Type B pancreatic cell (in vitro differentiated cells): ENCODE measurements at places on chromosomes 3 and 15. TPM values are rescaled to one million over a fixed set of nuclear protein-coding genes. Genes with fewer than 3 reads are reported as not detected.

DNA sequence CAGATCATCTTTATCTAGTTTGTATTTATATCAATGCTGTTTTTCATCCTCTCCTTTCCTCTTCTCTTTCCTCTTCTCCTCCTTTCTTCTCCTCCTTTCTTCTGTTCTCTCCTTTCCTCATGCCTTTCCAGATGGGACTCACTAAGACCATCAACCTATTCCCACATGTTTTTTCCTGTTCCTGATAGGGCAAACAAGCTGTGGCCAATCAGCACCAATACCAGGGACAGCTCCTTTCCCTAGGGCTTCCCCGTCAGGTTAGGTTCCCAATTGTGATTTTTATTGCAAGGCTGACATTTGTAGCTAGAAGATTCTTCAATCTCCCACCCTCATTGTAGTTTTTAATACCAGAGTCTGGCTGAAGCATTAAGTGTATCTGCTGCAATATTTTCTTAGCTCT is 76.3 kb upstream of the COL8A1 start:
- DNase-seq = no peak

DNA sequence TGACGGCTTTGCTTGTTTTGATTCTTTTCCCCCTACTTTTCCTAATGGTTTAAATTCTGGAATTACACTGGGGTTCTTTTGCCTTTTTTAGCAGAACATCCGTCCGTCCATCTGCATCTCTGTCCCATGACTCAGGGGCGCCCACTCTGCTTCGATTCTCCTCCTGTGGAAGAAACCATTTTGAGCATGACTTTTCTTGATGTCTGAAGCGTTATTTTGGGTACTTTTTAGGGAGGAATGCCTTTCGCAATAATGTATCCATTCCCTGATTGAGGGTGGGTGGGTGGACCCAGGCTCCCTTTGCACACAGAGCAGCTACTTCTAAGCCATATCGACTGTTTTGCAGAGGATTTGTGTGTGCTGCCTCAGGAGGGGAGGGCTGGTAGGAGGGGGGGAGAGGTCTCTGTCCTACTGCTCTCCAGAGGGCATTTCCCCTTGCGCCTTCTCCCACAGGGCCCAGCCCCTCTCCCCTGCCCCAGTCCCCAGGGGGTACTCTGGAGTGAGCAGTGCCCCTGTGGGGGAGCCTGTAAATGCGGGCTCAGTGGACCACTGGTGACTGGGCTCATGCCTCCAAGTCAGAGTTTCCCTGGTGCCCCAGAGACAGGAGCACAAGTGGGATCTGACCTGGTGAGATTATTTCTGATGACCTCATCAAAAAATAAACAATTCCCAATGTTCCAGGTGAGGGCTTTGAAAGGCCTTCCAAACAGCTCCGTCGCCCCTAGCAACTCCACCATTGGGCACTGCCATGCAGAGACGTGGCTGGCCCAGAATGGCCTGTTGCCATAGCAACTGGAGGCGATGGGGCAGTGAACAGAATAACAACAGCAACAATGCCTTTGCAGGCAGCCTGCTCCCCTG is 19.5 kb upstream of the BSN start:
- DNase-seq = no peak

DNA sequence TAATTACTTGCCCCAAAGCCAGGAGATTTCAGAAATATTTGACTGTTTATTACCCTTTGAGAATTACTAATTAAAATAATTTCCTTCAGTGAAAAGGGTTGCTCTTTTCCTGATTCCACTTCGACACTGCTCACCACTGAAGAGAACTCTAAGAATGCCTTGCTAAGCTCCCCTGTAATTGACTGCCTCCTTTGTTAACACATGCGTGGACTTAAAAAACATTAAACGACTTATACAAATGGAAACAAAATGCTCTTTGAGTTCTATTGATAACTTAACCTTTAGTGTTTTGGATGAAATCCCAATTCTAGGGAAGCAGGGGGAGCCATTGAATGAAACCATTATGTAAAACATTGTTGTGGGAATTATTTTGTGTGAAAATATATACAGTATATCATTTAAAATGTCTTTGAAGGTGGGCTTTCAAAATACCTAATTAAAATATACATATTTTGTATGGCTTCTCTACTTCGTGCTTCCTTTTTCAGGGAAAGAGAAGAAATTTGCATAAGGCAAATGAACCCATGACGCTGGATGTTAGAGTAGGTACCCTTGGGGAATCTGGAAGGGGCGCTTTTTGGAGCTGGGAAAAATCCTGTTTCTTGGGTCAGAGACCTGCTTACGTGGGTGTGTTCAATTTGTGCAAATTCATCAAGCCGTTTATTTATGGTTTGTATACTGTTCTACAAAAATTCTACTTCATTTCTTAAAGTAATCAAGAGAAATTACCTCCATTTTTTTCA is 64.2 kb downstream of the WWTR1 start:
- no peak for DNase-seq

DNA sequence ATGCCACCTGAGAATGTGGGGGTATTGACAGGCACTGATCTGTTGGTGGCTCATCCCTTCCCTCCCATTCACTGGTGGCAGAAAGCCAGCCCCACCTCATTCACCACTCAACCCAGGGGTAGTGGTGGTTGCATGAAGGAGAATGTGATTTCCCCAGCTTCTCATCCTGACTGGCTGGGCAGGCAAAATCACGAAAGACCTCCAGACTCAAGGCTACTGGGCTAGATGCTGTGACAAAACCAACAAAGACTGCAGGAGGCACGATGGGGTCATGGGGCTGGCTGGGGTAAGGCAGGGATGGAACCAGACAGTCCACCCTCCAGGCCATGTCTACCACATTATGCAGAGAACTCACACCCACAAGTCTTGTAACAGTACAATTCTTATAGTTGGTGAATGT is 33.9 kb downstream of the FSTL1 start:
- DNase-seq = no peak

GRCh38 chr3:157819270-157820156 is 286.7 kb downstream of the SHOX2 start:
- DNase-seq = no peak

GRCh38 chr15:88337993-88338392 is 81.5 kb upstream of the NTRK3 start:
- no peak for DNase-seq

GRCh38 chr3:157109267-157110141 is 50.4 kb downstream of the CCNL1 start:
- no peak for DNase-seq

GRCh38 chr3:134749802-134750553 is 45.1 kb upstream of the EPHB1 start:
- DNase-seq = no peak

GRCh38 chr15:81825136-81825535 is 220.7 kb downstream of the MEX3B start:
- no peak for DNase-seq

DNA sequence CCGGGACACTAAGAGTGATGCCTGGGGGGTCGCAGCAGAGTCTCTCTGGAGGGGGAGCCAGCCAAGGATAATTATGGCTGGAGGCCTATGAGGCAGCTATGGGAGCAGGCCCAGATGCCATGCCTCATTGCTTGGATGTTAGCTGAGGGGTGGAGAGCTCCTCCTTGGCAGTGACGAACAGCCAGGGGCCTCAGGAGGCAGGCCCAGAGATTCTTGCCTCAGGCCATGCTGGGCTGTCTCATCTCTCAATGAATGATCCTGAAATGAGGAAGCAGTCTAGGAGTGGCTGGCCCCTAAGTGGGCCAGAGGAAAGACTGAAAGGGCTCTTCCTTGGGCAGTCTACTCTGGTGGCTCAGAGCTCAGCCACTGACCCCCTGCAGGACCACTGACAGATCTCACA is 21.3 kb downstream of the KIF9 start:
- no peak for DNase-seq

DNA sequence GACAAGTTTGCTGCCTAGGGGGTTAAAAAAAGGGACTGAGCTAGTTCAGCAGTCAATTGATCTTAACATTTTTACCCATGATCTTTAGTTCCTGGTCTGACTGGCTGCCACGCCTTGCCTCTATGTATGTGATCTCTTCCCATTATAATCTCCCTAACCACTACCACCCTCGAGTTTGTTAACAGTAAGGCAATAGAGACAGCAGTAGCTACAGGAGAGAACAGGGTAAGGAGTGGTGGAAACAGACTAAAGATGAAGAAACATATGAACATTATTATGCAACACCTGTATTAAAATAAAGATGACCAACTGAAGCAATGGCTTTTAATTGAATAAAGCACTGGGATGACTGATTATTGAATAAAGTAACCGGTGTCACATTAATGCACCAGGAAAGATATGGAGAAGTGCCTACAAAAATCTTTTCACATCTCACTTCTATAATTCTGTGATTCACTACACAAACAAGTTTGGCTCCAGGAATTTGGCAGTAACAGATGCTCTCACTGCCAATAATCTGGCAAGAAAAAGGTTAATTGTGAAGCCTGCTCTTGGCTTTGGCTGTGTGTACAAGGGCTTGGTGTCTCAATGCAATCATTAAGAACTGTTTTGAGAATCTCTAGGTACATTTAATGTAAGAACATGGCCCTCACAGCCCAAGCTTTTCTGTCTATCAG is 95.7 kb downstream of the HHLA2 start:
- no peak for DNase-seq

GRCh38 chr3:123719862-123720453 is 135.1 kb upstream of the HACD2 start:
- peak; percentile 62 for DNase-seq

DNA sequence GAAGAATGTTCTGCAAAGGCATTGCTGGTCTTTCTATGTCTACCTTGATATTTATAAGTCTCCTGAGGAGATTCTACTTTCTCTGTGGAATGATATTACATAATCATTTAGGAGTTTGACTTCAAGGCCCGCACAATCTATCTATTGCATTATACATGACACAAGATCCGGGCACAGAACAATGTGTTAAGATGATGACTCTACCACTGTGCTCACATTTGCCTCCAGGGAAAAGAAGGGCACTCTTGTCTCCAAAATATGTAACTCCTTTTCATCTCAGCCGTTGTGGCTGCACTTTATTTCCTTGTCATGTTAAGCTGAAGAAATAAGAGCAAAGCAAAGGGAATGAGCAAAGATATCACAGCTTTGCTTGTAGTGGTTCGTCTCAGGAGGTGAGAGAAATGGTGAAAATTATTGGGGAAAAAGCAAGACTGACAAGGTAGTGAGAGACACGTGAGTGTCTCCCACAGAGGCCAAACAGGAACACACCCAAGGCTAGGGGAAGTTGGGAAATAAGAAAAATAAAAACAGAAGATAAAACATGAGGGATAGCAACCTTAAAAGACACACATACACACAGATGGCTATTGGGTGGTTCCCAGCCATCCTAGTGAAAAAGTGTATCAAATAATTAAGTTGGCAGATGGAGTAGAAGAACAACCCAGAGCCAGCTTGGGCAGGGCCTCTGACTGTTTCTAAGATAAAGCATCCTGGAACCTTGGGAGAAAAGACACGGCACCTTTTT is 184.3 kb downstream of the P3H2 start:
- no peak for DNase-seq

- DNase-seq = no peak
Observed at GRCh38 chr3:50382722-50383121, 23.4 kb upstream of the TMEM115 start.

DNA sequence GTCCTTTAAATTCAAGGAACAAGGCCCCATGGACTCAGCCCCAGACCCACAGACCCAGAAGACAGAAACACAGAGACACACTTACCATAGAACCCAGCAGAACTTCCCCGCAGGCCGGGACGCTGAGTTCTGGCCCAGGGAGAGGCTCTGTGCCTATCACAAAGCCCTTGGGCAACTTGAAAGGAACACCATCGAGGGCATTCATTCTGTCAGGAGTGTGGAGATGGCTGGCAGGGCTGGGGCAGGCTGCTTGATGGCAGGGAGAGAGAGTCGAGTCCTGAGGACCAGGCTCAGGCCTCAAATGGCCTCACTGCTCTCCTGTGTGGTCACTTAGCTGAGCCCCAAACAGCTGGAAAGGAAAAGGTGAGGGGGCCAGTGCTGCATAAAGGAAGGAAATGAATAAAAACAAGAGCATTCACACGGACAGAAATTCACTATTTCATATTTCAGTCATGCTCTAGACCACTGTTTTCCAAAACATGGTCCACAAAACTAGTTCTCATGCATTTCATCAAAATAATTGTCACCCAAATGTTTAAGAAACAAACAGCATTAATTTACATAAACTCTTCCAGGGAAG is 8.9 kb downstream of the UBAP1L start:
- no peak for DNase-seq

DNA sequence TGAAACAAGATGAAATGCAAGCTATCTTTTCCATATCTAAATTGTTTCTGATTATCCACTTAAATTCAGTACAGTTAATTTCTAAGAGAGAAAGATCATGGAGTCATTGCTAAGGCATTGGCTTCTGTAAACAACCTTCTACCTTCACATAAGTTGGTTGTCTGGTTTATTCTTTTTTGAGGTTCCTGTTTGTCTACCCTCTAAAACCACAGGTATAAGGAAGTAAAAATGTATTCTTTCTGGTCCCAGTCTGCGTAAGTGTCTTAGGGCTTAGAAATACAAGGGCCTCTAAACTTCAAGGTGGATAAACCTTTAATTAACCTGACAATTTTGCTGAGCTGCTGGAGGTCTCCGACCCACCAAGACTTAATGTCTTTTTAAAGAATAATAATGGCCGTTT is 3.6 kb upstream of the ATOSA start:
- no peak for DNase-seq

- DNase-seq = no peak
Observed at GRCh38 chr3:43423142-43423541, 136.8 kb downstream of the SNRK start.

DNA sequence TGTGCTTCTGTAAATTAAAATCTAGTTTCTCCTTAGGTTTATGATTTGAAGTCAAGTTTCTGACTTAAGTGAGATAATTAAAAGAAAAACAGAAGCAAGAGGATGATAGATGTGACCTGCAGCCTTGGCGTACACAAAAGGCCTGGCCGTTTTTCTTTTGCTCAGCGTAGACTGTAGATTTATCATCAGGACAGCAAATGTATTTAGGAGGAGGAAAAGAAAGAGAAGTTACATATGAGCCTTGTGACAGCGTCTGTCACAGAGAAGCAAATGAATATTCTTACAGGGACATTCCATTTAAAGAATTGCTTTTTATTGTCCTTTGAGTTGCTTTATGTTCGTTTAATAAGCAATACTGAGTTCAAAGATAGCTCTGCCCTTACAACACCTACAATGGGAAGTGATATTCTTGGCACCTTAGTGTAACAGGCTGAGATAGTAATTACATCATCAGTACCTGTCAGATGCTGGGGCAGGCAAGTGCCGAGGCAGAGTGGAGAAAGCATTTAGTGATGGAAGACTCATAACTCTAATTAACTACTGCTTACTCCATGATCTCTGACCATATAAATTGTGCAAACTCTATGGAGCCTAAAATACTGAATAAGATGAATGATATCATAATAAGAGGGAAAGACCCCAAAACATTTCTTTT is 311.5 kb downstream of the MFSD1 start:
- DNase-seq = no peak

- no peak for DNase-seq
Observed at GRCh38 chr3:133268726-133269134, 131.1 kb upstream of the BFSP2 start.

Gene FSIP1
- total RNA-seq = 0.88 and 2.9 TPM in 2 replicates

Gene ROBO2
- total RNA-seq = 8.4 and 22.7 TPM in 2 replicates

Gene NUP210
- total RNA-seq = 21.6 and 26.5 TPM in 2 replicates

Gene GOLGA8N
- total RNA-seq = 1.1 and 3.9 TPM in 2 replicates

Gene CD80
- 0.10 TPM in 1 of 2 replicates, not detected in the other for total RNA-seq

Gene DCBLD2
- total RNA-seq = 29.2 and 51.2 TPM in 2 replicates
